ENCODE measurements at places on chromosomes 16 and 17.

DNA sequence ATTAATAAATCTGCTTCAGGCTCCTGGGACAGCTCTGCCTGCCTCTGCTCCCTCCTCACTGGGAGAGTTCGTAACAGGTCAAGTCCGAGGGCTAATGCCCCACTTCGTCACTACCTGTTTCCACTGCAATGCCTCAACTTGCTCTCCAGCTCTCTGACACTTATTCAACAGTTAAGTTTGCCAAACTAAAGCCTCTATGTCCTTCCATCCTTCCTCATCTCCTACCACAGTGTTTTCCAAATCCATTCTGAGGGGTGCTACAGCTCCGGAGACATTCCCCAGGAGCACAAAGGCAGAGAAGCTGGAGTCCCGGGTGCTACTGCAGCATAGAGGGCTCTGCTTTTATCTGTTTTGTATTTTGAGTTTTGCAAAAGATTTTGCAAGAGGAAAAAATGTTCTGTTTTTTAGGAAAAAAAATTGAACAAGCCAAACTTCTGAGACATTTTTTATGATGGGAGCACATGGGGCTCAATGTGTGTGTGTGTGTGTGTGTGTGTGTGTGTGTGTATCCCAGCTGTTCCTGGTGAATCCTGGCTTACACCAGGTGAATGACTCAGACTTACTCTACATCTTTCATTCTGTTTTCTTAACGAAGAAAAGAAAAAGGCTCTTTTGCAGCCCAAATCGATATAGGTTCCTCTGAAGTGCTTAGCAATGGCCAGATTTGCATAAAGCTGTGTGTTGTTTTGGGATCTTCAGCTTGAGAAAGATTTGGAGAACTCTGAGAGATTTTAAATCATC lies 46.1 kb upstream of the MYOCD start:
- DNase-seq = no peak

DNA sequence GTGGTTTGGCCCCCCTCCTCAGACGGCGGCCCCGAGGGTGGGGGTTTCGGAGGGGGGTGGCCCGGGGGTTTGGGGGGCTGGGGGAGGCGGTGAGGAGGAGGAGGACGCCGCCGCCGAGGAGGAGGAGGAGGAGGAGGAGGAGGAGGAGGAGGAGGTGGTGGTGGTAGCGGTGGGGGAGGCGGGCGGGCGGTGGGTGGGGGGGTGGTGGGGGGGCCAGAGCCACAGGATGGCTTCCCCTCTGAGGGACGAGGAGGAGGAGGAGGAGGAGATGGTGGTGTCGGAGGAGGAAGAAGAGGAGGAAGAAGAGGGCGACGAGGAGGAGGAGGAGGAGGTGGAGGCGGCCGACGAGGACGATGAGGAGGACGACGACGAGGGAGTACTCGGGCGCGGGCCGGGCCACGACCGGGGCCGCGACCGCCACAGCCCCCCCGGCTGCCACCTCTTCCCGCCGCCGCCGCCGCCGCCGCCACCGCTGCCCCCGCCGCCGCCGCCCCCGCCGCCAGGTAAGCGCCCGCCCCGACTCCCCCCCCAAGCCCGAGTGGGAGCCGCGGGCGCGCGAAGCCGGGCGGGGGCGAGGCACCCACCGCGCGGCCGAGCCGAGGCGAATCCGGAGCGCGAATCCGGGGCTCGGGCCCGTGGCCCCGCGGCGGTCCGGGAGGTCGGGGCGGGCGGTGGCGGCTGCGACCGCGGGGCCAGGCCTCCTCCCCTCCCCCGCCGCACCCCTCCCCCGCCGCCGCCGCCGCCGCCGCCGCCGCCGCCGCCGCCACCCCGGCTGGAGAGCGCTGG lies 3.8 kb upstream of the CHD3 start:
- DNase-seq = no peak

- no peak for DNase-seq
Observed at GRCh38 chr17:70776441-70776840, 607.1 kb downstream of the KCNJ2 start.

DNA sequence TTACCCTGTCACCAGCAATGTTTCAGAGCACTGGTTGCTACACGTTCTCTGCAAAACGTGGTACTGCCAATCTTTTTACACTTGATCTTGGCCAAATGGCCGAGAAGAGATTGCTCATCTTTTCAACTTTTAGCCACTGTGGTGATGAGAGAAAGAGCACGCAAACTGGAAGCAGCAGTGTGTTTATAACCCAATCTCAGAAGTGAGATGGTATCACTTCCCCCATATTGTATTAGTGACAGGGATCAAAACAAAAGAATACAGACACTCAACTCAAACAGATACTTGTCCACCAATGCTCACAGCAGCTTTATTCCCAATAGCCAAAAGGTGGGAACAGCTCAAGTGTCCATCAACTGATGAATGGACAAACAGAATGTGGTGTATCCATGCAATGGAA lies 72.1 kb upstream of the FA2H start:
- DNase-seq = no peak

GRCh38 chr16:24801761-24802302 lies 43.9 kb upstream of the SLC5A11 start:
- DNase-seq = no peak

- no peak for DNase-seq
Observed at GRCh38 chr16:73202161-73202729, 154.3 kb upstream of the ZFHX3 start.

GRCh38 chr17:32492648-32493289 lies 6.0 kb downstream of the CDK5R1 start:
- DNase-seq = no peak

GRCh38 chr17:75271233-75271954 lies 363 bp upstream of the MIF4GD start:
- peak; percentile 75 for DNase-seq

DNA sequence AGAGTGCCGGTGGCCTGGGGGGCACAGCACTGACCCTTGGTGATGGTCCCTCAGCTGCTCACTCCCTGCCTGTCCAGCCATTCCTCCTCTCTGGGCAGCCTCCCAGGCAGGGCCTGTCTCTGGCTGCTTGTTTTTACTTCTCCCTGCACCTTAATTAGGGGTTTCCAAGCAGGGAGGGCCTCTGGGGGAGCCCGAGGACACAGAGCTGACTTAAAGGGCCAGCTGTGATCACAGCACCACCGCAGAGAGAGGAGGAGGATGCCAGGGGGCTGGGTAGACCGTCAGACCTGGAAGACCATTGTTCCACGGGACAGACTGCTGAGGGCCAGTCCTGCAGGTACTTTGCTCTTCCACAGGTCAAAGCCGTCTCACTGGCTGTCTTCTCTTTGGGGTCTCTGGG lies 1.2 kb upstream of the DPH1 start:
- no peak for DNase-seq

DNA sequence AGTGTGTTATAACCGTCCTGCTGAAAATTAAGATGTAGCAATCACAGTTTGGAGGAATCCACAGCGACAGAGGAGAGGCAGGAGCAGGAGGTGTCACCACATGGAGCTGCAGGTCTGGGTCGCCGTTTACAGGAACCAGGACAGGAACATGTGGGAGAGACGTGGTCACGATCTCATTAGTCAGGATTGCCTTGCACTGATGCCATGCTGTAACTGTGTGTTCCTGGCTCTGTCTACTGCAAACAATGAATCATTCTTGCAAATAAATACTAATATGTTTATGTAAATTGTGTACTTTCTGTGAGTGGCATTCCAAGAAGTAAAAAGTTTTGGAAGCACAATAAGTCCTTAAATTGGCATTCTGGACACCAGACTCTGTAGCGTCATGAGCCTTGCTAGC lies 271.8 kb downstream of the CPPED1 start:
- no peak for DNase-seq

DNA sequence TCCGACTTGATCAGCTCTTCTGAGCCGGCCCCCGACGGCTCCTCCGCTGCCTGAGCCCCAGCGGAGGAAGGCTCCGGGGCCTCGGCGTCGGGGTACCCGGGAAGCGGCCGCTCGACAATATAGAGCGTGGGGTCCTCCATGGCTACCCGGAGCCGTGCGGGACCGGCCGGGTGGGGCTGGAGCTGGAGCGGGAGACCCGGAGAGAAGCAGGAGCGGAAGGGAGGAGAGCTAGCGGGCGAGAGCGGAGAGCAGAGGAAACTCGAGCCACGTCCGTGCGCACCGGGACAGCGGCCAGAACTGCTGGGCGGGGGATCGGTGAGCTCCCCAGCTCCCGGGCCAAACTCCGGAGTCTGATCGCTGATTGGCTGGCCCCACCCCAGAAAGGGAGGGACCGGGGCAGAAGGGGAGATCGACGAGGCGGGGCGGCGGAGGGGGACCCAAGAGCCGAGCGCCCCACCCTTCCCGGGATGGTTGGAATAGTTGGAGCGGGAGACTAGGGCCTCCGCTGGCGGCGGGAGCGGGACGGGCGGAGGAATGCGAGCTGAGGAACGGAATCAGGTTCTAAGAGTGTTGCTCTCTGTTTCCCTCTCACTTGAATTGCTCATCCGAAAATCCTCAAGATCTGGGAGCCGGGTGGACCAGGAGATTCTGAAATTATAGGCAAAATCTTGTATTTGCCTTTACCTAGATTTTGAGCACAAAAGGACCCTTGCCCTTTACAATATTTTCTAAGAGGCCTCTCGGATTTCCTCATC lies at the start of gene CAVIN1:
TSS of gene CAVIN1 (minus strand) at position 299 of the 755 bp plus-strand sequence. CDS start at position 140, 159 bp downstream.
- DNase-seq = no peak

GRCh38 chr16:57028086-57028485 lies 38.7 kb downstream of the NLRC5 start:
- DNase-seq = no peak

- DNase-seq = no peak
Observed at GRCh38 chr16:55585631-55586030, 19.1 kb downstream of the CAPNS2 start.

DNA sequence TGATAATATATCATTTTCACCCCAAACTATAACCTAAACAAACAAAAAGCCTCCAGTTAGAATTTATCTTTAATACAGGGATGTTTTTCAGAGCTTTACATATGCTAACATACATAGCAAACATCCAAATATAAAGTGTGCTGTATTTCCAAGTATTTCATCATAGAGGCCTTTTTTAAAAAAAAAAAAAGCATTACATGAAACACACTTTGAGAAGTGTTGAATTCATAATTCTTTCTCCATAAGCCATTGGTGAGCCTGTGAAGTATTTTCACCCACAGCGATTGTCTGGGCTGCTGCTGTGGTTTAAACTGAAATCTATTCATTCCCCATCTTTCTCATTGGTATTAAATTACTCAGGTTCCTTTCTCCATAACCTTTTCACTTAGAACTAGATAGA lies 503.4 kb upstream of the CDH8 start:
- no peak for DNase-seq

- DNase-seq = peak; percentile 42
Observed at GRCh38 chr16:87635541-87636049, 33.3 kb downstream of the JPH3 start.

- DNase-seq = no peak
Observed at GRCh38 chr16:27114006-27114405, 47.3 kb downstream of the C16orf82 start.

- no peak for DNase-seq
Observed at GRCh38 chr16:11326084-11326736, 19.0 kb upstream of the RMI2 start.

- DNase-seq = no peak
Observed at GRCh38 chr17:29084541-29085146, 41.7 kb downstream of the PIPOX start.

DNA sequence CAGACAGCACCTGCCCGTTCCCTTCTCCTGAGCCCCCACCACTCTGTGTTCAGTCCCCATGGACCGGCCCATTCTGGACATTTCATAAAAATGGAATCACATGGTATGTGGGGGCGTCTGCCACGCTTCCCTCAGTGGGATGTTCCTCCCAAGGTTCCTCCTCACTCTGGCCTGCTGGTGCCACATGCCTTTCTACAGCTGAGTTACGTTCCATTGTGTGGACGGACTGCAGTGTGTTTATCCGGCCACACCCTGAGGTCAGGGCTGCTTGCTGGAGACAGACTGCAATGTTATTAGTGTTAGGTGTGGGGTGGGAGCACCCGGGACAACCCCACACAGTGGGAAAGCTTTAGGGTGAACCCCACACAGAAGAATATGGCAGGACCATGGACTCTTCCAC lies 5.9 kb upstream of the AATK start:
- DNase-seq = no peak

GRCh38 chr17:41982026-41982760 lies 15.6 kb downstream of the CNP start:
- no peak for DNase-seq

- DNase-seq = no peak
Observed at GRCh38 chr17:29401258-29401657, 11.1 kb downstream of the TAOK1 start.

GRCh38 chr17:27207073-27207513 lies 86.8 kb upstream of the WSB1 start:
- DNase-seq = no peak

DNA sequence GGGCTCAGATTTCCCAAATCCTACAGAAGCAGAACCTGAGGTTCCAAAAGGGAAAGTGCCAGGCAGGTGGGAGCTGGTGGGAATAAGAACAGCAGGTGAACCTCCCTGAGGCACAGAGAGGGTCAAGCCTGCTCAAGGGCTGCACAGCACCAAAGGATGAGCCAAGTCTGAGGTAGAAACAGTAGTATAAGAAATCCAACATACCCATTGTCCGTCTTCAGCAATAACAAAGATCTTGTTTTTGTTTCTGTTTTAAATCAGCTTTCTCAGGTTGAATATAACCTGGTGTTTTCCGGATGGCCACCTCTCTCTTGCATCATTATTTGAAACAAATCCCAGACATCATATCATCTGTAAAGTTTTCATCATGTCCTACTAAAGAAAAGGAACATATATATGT lies 10.6 kb upstream of the CES3 start:
- DNase-seq = no peak

DNA sequence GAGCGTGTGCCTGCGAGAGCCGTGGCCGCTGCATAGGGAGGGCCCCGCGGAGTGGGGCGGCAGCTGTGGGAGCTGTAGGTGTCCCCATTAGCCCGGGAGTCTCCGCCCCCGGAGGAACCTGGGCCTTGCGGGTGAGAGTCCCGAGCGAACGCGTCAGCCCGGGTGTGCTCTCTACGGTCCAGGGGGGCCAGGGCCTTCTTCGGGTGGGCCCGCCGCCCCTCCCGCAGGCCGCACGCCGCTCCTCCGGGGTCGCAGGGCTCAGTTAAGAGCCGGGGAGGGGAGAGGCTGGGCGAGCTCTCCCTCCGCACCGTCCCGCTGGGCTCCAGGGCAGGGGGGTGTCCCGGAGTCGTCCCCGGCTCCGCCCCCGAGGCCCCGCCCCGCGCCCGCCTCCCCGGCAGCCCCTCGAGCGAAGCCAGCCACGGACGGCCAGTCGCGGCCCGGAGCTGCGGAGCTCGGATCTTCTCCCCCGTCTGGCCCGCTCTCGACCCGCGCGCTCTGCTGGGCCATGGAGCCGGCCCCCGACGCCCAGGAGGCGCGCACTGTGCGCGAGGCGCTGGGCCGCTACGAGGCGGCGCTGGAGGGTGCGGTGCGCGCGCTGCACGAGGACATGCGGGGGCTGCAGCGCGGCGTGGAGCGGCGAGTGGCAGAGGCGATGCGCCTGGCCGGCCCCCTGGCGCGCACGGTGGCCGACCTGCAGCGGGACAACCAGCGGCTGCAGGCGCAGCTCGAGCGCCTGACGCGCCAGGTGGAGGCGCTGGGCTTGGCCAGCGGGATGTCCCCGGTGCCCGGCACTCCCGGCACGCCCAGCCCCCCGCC lies at the start of gene SMTNL2:
TSS of gene SMTNL2 (plus strand) at position 429 of the 816 bp plus-strand sequence. CDS start at position 506, 77 bp downstream.
- no peak for DNase-seq

DNA sequence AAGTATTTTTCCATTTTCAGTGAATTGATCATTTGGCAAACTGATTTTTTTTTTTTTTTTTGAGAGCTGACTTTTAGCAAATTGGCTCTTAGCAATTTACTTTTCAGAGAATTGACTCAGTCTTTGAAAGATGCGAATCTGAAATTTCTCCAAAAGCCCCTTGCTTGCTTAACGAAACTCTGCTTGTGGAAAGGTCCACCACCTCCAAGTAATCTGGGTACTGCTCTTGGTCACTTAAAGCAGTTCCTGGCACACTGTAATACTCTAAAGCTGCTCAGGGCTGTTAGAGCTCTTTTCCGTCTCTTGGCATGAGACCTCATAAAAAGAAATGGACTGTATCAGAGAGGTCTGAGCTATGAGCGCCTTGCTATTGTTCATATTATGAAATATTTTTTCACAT lies 2.9 kb downstream of the GSDMB start:
- no peak for DNase-seq

Data from stimulated activated CD4-positive, alpha-beta T cell treated with anti-CD3 and anti-CD28 coated beads, Interleukin-1b, Interleukin-23, amount 100 ng/mL, for 1 hour (primary cell).